CD4-positive, alpha-beta T cell treated with Interleukin-4 for 4 hours (primary cell): ENCODE measurements at places on chromosomes 4 and X.

- no peak for DNase-seq
Observed at GRCh38 chr4:173934933-173935620, 348.4 kb downstream of the FBXO8 start.

DNA sequence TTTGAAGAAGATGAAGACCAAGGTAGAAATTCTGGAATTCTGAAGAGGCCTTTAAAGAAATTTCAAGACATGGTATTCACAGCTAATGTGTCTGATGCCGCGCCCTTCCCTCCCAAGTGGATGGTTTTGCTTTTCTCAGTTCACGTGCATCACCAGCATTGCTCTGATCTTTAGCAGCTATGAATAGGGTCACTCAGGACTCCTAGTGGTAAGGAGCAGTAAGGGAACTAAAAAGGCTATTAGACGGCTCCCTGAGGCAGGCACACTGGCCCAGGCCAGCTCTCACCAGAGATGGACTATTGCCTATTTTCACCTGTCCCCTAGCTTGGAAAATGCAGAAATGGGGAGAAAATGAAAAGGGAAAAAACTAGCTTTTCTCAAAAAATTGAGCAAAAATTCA is 447.5 kb upstream of the RASGEF1B start:
- DNase-seq = no peak

DNA sequence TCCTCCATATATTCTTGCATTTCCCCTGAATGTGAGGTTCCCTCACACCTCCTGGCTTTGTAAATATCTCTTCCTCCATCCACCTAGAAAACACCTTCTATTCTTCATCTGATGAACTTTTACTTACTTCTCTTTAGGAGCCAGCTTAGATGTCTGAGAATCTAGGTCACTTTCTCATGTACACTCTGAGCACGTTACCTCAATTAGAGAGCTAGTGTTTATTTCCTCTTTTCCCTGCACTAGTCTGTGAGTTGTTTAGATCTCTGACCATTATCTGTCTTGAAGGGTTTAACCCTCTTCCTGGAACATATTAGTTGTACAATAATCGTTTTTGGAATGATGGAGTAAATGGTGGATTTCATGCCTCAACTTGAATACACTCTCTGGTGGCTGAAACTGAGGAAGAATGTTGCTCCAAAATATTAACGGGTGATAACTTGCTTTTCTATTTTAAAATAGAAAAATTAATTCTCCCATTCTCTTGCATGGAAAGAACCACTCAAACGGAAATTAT is 8.5 kb upstream of the NEIL3 start:
- no peak for DNase-seq

DNA sequence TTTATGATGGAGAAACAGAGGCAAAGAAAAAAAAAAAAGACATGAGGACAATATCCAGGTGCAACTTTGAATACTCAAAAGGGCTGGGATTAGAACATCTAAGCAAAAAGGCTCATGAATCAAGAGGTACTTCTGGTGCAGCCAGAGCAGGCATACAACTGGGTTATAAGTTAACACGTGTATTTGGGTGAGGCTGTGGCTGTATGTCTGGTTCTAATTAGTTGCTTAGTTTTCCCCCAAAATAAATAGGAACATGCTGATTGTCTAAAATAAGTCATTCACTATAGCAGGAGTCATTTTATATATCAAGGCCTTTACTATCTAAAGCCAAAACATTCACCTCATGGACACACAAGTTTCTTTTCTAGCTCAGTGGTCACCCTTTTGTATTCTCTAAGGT is 20.2 kb downstream of the NHS start:
- DNase-seq = no peak

DNA sequence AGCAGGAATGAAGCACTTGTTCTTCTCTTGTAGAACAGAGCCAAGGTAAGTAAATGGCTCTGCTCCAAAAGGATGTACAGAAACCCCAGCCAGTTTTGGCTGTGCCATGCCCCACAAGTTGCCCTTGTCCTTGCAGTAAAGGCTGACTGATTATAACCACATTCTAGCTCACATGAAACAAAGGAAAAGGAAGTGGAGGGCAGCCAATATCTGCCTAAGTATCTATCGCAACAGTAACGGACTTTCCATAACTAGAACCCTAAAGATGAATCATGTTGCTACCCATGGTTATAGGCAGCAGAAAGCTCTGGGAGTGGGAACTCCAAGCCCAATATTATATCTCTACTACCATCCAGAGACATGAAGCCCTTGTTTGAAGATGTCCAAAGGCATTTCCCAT is 95.7 kb downstream of the COMMD8 start:
- no peak for DNase-seq

DNA sequence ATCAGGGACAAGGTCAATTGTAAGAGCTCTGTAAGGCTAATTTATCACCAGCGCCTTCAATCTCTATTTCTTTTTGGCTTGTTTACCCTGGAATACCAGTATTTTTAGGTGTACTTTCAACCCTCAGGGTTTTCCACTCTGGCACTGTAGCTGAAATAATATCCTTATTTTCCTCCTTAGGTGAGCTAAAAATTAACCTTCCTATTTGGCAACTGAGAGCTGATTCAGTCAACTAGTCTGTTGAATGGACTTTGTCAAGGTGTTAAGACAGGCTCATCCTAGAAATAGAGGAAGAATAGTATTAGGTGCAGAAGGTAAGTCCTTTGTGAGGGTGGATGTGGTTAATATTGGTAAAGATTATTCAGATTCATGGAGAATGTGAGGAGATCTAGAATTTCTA is 101.3 kb upstream of the BANK1 start:
- DNase-seq = no peak

GRCh38 chr4:164540987-164541386 is 212.9 kb upstream of the SMIM31 start:
- DNase-seq = no peak

DNA sequence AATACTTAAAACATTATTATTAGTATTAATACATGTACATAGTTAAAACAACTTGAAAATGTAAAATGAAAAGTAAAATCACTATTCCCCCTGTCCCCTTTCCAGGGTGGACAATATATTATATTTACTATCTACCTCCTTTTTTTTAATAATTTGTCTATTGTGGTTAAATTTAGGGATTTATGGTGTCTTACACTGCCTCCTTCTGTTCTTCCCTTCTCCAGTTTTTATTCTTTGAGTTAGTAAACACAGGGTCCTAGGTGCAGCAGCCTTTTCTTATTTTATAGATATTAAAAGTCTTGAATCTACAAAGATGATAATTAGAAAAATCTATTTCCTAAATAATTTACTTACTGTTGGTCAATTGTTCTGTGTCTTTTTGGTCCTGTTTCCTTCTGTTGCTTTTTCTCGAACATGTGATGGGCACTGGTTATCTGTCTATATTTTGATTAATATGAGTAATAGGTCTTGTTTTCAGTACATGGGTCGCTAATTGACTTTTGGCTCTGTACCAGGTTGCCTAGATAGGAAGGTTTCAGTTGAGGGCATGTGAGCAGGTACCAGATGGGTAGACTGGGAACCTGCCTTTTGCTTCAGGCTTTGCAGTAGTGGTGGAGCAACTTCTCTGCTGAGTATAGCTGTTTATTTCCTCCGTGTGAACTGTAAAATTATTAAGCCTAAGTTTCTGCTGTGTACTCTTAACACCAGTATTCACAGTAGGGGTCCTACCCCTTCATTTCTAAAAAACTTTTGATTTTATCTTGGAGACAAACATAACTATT is 1.1 kb downstream of the NUDT9 start:
- no peak for DNase-seq

GRCh38 chr4:127421437-127421836 is 211.3 kb upstream of the INTU start:
- no peak for DNase-seq

DNA sequence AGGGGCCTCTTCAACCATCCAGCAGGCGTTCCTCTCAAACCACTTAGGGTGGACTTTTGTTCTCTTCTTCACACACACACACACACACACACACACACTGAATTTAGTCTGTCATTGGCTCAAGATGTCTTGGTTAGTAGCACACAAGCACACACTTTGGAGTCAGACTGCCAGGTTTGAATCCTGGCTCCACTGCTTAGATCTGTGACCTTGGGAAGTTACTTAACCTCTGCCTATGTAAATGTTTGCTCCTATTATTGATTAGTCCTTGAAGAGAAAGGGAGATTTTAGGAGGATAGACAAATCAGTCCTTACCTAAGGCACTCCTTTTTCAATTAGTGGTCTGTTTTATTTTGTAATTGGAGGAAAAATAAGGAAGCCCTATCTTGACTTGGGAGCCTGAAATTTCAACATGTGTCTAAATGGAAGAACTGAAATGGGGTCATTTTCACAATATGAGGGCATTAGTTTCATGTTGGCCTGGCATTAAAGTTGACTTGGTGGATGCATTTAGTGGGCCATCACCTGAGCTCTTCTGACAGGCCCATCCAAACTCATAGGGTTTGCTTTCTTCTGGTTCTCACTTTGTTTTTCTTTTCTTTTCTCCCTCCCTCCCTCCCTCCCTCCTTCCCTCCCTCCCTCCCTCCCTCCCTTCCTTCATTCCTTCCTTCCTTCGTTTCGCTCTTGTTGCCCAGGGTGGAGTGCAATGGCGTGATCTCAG is 13.3 kb upstream of the TMEM131L start:
- no peak for DNase-seq

GRCh38 chr4:61373901-61374440 is 173.8 kb downstream of the ADGRL3 start:
- DNase-seq = no peak

GRCh38 chr4:72326692-72327632 is 242.1 kb downstream of the ADAMTS3 start:
- no peak for DNase-seq

DNA sequence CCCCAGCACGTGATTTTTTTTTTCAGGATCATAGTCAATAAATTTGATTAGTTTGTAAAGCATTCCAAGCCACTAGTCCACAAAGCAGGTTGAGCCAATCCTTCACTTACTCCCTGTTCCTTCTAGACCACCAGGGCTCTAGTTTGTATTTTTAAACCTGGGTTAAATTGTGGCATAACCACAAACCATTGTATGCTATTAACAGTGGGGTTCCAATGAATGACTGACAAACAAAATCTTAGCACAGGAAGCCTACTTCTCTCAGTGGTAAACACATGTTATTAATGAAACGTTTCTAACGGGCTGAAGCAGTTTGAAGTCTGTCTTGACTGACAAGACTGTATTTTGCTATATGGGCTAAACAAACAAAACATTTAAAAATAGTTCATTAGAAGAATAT is 48.6 kb upstream of the GYPA start:
- no peak for DNase-seq

GRCh38 chr4:1669270-1669669 is 14.8 kb downstream of the FAM53A start:
- DNase-seq = no peak

- DNase-seq = no peak
Observed at GRCh38 chr4:117466388-117466787, 381.0 kb upstream of the TRAM1L1 start.

- DNase-seq = no peak
Observed at GRCh38 chrX:3119376-3119775, 78.1 kb downstream of the ARSF start.

- DNase-seq = no peak
Observed at GRCh38 chrX:112645774-112646173, 34.0 kb downstream of the LHFPL1 start.

- DNase-seq = no peak
Observed at GRCh38 chr4:46432923-46433322, 43.0 kb upstream of the GABRA2 start.

DNA sequence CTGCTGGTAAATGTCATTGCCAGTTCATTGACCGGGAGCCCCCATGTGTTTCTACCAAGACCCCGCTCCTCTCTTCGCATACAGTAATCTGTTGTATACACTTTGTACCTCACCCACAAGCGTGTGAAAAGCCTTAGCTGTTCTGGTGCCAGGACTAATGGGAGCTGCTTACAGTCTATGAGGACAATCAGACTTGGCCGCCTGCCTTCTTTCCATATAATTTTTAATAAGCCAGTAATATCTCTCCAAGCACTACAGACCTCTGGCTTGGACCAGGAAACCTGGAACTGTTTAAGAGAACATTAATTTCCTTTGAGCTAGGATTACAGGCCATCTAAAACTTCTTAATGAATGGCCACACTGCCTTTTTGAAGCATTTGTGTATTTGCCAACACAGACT is 149.7 kb upstream of the MSX1 start:
- no peak for DNase-seq

- no peak for DNase-seq
Observed at GRCh38 chr4:118683513-118683912, 1.7 kb upstream of the METTL14 start.

GRCh38 chrX:128396601-128397000 is 344.4 kb upstream of the ACTRT1 start:
- DNase-seq = no peak

DNA sequence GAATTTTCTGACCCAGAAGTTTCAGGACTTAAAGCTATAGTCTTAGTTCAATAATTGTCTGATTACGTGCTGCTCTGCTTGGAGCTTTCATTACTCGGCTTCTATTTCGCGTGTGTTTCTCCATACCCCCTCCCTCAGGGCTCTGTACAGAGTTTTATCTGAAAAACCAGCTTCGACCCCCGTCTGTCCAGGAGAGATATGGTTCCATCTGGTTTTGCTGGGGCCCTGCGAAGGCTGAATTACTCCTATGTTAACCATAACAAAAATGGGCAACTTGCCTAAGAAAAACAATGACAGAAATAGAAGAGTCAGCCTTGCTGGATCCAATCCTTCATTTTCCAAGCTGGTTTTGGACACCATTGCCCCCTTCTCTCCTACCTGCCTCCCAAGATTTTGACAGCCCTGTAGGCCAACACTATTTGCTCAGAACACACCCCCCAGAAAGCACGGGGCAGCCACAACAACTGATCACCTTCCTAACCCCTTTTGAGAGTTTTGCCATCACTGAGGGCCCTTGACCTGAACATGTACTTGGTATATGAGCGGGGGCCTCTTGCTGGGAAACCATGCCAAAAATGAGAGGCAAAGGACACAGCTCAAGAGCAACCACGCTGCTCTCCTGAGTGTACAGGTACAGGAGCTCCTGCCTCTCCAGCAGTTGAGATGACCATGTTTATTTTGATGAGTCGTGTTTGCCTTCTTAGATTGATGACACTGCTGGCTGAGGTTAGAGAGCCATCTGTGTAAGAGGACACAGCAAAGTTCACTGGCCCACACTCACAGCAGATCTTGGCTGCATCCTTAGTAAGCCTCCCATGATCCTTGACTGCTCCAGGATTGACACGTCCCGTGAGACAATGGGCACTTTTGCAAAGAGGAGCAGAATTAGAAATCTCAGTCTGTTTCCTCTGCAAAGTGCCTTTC is 36.2 kb upstream of the ATP6AP2 start:
- no peak for DNase-seq

GRCh38 chrX:91122151-91122694 is 312.4 kb upstream of the PABPC5 start:
- no peak for DNase-seq

GRCh38 chrX:21781976-21782375 is 24.1 kb upstream of the SMPX start:
- DNase-seq = no peak

GRCh38 chr4:108058685-108059440 is 69.2 kb downstream of the HADH start:
- no peak for DNase-seq

- DNase-seq = no peak
Observed at GRCh38 chrX:72526534-72527508, 45.8 kb downstream of the HDAC8 start.

GRCh38 chr4:181611033-181611711 is 632.0 kb upstream of the TENM3 start:
- no peak for DNase-seq

GRCh38 chrX:133859860-133860259 is 125.5 kb downstream of the GPC3 start:
- DNase-seq = no peak
